ENCODE measurements at places on chromosomes 3 and 15.

DNA sequence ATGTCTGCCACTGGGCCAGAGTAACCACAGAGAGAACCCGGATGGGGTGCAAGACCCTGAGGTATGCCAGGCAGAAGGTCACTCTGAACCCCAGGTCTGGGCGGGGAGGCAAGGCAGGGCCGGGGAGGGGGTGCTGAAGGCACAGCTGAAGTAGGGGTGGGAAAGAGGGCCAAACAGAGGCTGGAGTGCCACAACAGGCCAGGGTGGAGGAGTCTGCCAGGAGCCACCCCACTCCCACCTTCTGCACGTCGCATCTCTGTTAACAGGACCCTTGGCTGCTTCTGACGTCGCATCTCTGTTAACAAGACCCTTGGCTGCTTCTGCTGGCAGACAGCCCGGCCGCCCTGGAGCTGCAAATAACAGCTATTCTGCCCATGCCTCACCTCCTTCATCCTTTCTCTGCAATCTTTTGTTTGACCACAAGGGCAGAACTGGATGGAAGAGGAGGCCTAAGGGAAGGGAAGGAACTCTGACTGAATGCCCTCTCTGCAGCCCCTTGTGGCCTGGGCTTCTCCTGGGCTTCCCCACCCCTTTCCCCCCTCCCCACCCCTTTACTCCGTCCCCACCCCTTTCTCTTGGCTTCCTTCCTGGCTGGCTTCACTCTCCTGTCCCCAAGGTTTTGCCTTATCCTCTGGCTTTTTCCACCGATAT is 20.6 kb upstream of the FBLN2 start:
- no peak for DNase-seq

DNA sequence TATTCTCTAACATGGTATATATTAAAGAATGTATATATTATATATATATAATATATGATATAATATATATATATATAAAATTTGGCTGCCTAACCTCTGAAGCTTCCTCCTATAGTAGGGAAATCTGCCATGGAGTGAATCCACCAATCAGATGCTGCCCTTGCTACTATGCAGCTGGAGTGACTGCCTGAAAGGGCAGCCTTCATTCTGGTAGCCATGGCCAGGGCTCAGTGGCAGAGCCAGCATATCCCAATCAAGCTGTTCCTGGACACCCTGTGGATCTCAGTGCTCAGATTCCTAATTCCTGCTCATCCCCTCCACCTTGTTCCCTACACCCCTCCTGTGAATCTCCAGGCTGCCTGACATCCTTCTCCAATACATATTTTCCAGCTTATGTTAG is 2.2 kb upstream of the SH3GL3 start:
- DNase-seq, result no peak

- DNase-seq, result no peak
These were observed 32.6 kb downstream of the TM2D3 start for GRCh38 chr15:101619615-101619865.

DNA sequence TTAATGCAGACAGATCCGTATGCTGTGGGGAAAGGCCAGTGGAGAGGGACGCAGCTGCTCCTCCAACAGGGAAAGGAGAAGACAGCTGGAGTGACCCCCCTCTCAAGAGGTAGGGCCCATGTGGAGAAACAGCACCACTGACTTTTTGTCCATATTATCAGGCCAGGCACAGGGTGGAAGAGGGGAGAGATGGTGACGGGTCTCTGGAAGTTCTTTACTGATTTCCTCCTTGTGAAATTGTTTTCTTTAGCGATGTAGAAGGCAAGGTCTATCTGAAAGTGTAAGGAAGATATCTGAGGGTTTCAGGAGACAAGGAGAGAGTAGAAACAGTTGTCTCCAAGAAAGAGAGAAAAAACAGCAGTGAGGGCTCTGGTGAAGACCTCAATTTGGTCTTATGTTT is 338.8 kb downstream of the VPS13C start:
- no peak for DNase-seq

GRCh38 chr15:60371175-60372051 is 26.4 kb downstream of the ANXA2 start:
- peak; percentile 90 for DNase-seq

- DNase-seq, result no peak
These were observed 54.4 kb downstream of the MEF2A start for GRCh38 chr15:99620178-99620577.

DNA sequence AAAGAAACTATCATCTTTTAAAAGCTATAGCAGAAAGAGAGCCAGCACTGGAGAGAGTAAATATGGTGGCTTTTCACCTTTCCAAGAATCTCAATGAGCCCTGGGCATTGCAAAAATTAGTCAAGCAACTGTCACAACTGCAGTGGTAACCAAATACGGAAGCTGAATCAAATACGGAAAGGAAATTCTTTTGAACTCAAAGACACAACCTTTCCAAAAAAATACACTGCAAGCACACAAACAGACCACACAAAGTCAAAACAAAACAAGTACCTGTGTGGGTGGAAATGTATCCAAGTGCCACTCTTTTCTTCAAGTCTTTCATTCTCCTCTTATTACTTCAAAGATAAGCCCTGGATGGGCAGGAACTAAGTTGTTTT is 17.6 kb downstream of the VGLL4 start:
- DNase-seq, result no peak

DNA sequence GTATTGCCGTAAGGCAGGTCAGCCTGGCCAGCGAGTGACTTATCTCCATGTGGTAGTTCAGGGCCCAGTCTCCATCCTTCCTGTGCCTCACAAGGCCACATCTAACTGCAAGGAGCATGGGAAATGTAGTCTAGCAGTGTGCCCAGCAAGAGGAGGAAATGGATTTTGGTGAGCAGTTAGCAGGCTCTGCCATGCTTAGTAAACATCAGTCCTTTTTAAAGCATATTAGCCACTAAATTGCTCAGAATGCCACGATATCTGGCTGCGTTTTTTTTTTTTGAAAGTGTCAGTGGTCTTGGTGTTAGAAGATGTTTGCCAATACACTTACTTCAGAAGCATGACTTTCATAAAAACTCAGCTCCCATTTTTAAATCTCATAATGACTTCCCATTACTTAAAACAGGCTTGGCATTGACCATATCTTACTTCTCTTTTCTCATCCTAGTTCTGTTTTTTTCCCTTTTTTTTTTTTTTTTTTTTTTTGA is 470.2 kb upstream of the TPRG1 start:
- DNase-seq, result no peak

DNA sequence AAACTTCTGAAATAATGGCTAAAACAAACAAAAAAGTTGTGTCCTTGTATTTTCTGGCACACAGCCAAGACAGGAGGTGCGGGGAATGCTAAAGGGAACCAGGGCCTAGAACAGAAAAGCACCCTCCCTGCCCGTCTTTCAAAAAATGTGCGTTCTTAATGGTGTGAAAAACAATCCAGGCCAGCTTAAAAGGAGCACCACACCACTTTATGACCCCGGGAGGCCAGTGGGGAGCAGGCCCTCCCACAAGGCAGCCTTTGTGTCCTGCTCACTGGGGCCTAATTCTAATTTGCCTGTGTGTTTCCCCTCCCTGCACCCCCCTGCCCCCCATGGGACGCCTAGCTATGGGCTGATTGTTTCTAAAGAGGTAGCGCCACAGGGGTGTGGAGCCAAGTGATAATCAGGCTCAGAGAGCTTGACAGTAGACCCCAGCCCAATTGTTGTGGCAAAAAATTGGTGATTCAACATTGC is 181.4 kb downstream of the GREM1 start:
- DNase-seq, result no peak

GRCh38 chr15:63135804-63136203 is 14.1 kb downstream of the LACTB start:
- peak; percentile 30 for DNase-seq

- no peak for DNase-seq
These were observed 2.5 kb upstream of the PLA2G4F start for GRCh38 chr15:42158941-42159340.

All from AG08396 (cell line).